AG08396 (cell line): ENCODE measurements at places on chromosomes 4 and X.

- no peak for DNase-seq
Observed at GRCh38 chr4:164937576-164938270, 39.7 kb downstream of the TRIM61 start.

GRCh38 chr4:25345744-25346143 lies 31.3 kb upstream of the ANAPC4 start:
- no peak for DNase-seq

DNA sequence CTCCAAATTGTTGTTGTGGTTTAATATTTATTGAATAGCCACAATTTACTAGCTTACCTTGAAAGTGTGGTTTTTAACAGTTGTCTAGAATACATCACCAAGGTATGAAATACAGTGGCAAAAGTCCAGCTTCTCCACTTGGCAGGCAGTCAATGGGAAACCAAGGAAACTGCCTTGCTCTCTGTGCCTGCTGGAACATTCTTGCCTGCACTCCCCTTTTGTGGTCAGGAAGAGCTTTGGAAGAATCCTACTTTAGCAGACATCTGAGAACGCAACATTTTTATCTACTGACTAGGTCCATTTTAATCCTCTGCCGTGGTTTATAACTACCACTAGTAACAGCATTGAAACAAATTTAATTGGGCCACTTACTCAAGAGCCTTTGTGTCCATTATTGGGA lies 64.5 kb downstream of the TENM3 start:
- no peak for DNase-seq

GRCh38 chr4:89254847-89255246 lies 52.8 kb downstream of the GPRIN3 start:
- peak; percentile 50 for DNase-seq

DNA sequence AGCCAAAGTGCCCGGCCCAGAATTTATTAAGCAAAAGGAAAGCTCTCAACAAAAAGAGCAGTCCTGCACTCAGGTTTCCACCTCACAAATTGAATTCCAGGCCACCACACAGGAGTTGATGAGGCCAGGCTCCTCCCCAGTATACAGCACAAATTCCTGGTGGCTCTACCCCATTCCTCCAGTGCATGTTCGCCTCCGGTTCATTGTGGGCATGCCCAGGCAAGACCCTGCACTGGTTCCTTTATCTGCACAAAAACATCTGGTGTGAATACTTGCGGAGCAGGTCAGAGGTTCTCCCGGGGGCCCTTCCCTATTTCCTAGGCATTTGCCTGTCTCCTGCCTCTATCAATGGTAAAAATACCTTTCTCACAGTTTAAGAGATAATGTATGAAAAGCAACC lies 195.2 kb upstream of the ANXA10 start:
- peak; percentile 7 for DNase-seq
